NCI-H774 (cell line): ENCODE measurements at places on chromosomes 13 and 19.

- no peak for DNase-seq
Observed at GRCh38 chr13:31923134-31923763, 108.3 kb upstream of the FRY start.

DNA sequence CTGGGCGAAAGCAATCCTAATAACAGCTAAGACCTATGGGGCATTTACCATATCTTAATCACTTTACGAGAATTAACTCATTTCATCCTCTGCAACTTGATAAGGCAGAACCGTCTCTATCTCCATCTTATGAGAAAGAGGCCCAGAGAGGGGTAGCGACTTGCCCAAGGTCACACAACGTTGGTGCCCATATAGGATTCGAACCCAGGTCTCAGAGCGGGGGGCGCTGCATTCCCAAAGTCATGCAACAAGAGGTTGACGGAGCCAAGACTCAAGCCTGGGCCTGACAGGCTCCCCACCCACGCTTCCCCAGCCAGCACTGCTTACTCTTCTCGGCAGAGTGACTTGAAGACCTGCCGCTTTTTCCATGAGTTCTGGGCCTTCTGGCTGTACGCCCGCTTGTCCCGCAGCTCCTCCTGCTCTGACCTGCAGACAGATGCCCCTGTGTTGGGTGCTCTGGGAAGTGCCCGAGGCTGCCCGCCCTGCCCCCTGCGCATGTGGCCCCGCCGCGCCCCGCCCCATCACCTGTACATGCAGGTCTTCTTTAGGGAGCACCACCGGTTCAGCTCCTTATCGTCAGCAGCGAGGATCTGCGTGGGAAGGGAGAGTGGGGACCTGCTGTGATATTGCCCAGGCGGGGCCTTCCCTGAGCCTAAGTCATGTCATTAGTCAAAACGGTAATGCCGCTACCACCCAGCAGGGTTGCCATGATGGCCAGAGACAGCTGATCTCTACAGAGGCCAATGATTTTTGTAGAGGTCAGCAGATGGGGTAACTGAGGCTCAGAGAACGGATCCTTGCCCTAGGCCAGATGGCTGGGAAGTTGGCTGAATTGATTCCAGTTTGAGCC lies 10.8 kb downstream of the KRI1 start:
- DNase-seq = no peak

GRCh38 chr19:4294389-4294788 lies 7.8 kb downstream of the TMIGD2 start:
- DNase-seq = no peak

DNA sequence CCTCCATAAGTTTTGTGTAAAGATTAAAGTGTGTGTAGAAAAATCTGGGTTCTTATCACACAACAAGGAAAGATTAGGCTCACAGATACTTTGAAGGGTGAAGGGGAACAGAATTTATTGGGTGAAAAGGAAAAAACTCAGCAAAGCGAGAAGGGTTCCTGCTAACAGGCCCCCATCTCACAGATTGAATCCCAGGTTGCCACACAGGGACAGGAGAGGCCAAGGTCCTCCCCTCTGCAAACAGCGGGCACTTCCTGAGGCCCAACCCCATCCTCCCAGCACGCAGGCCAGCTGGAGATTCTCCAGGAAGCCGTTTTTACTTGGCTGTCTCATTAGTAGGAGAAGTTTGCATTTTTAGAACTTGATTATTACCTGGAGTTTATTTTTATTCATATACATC lies 15.2 kb upstream of the ERCC5 start:
- DNase-seq = no peak

- DNase-seq = no peak
Observed at GRCh38 chr13:91270031-91270430, 77.5 kb upstream of the MIR17HG start.

DNA sequence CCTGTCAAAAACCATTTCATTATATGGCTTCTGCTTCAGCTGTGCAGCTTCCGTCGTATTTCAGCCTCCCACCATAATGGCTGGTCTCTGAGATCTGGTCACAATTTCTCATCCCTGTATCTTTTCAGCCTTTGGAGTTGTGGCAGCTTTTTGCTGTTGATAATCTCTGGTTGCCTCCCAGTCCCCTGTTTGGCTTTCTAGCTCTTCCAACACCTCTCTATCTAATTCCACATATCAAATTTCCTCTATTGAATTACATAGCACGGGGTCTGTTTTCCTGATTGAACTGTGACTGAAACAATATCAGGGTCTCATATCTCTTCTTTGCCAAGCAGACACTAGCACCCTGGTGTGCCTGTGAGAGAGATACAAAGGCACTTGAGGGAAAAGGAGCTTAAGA lies 222.1 kb upstream of the OBI1 start:
- no peak for DNase-seq

DNA sequence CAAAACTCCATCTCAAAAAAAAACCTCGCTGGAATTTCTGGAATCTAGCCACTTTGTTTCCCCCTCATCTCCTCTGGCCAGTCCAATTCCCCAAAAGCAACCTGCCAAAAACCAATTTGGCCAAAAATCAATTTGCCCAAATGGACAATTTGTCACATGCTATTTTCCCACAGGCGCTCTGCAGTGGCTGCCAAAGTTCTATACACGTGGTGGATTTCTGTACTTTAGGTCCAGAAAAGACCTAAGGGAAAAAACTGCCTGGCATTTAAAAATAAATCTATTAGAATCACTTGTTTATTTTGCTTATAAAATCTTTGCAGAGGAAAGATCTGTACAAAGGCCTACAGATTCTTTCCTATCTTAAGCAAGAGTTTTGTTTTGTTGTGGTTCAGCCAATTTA lies 79.4 kb downstream of the MAP4K1 start:
- DNase-seq = no peak

- no peak for DNase-seq
Observed at GRCh38 chr19:55471266-55471665, 5.2 kb upstream of the ZNF628 start.

- no peak for DNase-seq
Observed at GRCh38 chr19:41194157-41194552, 1.1 kb downstream of the CYP2S1 start.

DNA sequence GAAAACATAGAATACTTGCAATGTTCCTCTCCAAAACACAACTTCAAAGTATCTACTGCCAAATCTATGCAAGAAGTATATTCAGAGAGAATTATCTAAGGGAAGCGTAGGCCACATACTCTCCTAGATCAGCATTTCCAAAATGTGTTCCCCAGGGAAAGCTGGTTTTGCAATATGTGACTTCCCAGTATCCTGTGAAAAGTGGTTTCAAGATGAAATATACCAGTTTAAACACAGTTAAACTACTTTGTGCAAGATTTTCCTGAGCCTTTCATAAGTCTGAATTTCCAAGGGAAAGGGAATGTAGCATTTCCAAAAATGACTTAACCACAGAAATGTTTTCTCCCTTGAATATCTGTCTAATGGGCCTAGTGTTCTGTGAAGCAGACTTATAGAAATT lies 7.6 kb downstream of the STARD13 start:
- no peak for DNase-seq

- DNase-seq = no peak
Observed at GRCh38 chr13:24080134-24080533, 80.4 kb upstream of the SPATA13 start.

DNA sequence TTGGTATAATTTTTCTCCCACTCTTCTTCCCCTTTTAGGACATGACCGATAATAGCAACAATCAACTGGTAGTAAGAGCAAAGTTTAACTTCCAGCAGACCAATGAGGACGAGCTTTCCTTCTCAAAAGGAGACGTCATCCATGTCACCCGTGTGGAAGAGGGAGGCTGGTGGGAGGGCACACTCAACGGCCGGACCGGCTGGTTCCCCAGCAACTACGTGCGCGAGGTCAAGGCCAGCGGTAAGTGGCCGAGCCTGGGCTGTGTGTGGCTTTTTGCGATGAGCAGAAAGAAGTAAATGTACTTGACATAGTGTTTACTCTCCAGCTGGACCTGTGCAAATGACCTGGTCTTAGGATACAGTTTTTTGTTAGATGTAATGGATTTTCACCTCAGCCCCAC lies 102.5 kb downstream of the ARHGEF7 start:
- no peak for DNase-seq

DNA sequence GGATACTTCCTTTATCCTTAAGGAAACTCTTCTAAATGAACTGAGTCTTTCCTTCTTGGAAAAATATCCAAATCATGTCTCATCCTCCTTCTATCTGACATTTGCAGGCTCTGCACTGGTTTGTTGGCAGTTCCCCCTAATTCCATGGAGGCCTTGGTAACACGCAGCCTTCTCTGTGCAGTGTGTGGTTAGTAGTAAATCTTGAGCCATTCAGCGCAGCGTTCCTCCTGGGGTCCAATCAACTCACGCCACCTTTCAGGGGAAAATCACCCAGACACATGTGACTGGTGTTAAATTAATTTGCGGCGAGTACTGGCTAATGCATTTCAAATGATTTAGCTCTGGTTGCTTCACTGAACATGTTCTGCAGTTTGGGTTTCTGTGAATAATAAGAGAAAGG lies 21.0 kb upstream of the CBY2 start:
- no peak for DNase-seq
